Astrocyte (in vitro differentiated cells and primary cell): ENCODE measurements at places on chromosomes 11 and 22. TPM values are rescaled to one million over a fixed set of nuclear protein-coding genes. Genes with fewer than 3 reads are reported as not detected.

DNA sequence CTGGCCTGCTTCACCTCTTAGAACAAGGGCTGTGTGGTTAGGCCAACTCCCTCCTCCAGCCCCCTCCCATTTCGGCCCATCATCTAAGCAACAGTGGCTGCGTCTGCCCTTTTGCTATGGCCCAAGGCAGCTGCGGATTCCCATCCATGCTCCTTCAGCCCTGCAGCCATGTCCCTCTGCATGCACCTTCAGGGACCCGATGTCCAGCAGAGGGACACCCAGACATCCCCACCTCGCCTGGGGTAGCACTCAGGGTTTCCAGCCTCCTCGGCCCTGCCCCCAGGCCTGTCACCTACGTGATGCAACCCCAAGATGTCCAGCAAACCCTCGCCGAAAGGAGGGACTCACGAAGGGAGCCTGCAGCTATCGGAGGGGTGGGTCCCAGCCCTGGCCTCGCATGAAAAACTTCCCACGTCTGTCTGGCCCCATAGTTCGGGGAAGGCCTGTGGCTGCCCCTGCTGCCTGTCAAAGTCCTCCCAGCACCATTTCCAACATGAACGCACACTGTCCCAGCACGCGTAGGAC, 194.4 kb downstream of the CTTN start:
- H3K4me1 ChIP-seq: no peaks in the 10 kb centered on the region
- DNase-seq: no peak
- H3K27ac ChIP-seq: no peak overlapping the region

DNA sequence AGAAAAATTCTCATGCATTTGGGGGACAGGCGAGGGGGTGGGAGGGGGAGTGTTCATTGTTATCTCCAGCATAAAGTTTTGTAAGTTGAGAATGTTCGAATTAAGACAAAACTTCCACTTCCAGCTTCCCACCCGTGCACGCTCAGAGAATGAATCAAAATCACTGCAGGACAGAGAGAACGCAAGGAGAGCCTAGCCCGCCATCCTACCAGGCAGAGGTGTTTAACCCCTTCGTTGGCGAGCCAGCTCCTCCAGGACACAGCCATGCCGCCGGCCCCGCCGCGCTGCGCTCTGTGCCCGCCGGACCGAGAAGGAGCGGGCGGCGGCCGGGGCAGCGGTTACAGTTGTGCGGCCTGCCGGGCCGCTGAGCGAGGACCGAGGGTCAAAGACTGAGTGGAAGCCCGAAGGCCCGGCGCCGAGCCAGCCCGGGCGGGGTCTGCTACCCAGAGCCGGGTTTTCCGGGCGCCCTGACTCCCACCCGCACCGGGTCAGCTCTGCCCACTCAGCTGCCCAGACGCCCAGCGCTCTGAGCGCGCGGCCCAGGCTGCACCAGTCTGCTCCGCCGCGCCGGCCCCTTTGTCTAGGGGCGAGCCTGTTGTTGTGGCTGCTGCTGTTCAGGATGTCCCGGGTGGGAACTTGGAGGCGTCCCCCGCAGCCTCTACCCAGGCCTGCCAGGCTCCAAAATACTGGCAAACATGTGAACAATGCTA, at the start of gene NOX4:
Gene NOX4, minus strand, starts transcription at position 395 of the 710 bp plus-strand sequence. Its CDS starts 129 bp downstream, at position 266.
- no peaks in the 10 kb centered on the region for H3K36me3 ChIP-seq
- H3K4me1 ChIP-seq: peaks cover 25% of the 10 kb centered on the region
- no peaks in the 10 kb centered on the region for H3K27me3 ChIP-seq
- H3K4me3 ChIP-seq: peak within 1 kb of the TSS; percentile 75
- DNase-seq: peak; percentile 70

DNA sequence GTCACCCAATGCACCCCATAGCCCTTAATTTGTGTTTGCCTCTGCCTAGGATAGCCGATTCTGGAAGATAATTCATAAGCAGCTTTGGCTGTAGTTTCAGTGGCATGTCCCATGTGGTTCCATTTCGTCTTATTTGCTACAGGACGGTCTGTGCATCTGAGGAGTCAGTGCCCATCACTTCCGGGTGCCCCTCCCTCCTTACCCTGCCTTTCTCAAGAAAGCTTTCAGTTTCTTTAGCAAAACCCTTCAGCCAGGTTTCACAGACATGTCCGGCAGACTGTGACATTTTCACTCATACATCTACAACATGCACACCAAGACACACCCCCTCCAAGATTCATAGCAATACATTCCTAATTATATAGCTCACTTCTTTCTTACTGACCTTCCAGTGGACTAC, 14.3 kb downstream of the TP53AIP1 start:
- H3K36me3 ChIP-seq: no peaks in the 10 kb centered on the region
- no peak overlapping the region for H3K27ac ChIP-seq
- no peak for DNase-seq
- peaks cover 18% of the 10 kb centered on the region for H3K27me3 ChIP-seq
- H3K4me1 ChIP-seq: no peaks in the 10 kb centered on the region
- H3K4me3 ChIP-seq: no peak overlapping the region

DNA sequence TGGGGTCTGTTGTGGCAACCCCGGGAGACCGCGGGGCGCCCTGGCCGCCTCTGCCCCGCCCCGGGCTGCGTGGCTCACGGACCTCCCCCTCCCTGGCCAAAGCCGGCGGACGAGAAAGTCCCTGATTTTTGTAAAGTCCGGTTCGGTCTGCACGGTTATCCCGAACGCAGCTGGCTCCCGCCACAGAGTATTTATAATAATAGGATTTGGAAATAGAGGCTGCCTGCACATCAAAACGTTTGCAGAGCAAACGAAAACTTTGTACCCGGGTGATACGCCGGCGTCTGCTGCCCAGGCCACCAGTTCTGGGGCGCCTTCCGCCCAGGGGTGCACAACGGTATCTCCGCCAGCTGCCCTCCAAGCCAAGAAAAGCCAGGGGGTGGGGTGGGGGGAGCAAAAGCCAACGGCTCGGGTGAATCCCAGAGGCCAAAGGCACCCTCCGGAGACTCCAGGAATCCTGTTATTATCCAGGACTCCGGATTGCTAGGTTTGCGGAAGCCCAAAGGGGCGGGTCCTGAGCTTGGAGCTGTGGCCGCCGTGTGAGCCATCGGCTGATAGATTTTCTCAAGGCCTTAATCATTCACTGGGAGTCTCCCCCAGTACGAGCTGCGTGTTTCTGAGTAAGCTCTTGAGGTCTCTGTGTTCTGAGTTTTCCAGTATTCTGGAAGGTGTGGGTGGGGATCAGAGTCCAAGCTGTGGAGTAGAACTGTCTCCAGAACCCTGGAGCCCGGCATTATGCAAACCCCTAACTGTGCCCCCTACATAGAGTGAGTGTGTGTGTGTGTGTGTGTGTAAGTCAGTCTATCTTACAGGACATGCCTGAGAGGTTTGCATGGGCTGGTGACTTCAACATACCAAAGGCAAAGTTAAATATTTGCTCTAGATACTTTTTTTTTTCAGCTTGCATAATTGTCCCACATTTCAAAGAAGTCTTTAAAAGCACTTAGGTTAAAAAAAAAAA, 673 bp upstream of the SHANK2 start:
- peaks cover 12% of the 10 kb centered on the region for H3K4me1 ChIP-seq
- peak; percentile 46 for DNase-seq
- H3K27me3 ChIP-seq: peaks cover 43% of the 10 kb centered on the region
- H3K36me3 ChIP-seq: no peaks in the 10 kb centered on the region
- H3K4me3 ChIP-seq: peak overlapping the region; percentile 41

DNA sequence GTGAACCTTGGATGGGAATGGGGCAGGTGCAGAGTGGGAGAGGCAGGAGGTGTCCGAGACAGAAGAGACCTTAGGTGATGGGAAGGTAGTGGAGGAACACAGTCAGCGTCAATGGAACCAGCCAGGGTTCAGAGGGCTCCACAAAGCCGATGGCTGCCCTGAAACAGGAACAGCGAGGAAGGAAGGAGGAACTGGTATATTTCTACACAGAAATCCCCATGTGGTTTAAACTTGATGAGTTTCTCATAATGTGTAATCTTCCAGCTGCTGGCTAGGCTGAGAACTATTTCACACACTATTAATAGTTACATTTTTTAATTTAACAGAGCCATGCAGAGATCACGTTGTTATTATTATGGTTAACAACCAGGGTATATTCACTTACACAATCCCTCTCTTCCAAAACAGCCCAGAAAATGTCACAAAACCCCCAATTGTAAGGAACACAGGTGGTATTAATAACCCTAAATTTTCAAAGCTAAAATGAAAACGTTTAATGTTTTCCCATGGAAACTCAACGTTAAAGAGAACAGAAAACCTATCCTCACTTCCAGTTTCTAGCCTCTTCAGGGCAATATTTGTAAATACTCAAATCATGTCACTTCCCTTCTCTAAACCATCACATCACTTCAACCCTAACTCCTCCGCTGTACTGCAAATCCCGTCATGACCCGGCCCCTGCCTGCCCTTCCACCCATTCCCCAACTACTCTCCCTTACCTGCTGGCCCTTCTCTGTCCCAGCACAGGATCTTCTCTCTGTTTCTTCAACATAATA, 74.5 kb upstream of the ARFGAP3 start:
- no peaks in the 10 kb centered on the region for H3K27me3 ChIP-seq
- H3K36me3 ChIP-seq: no peaks in the 10 kb centered on the region
- H3K27ac ChIP-seq: peak overlapping the region; percentile 98
- no peak for DNase-seq

DNA sequence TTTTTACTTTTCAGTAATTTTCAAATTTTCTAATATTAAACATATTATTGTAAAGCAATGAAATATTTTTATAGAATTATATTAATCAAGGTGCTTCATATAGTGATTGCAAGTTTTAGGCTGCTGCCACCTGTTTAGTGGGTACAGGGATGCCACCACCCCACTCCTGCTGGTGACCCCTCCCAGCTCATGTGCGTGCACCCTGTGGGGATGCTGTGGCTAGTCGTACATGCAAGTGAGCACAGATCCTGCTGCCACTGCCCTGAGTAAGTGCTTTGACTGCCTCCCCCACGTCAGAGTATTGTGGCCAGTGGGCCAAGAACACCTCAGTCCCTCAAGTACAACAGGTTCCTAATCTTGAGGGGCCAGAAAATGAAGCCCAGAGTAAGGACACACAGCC, 320.1 kb upstream of the DDI1 start:
- H3K4me3 ChIP-seq: no peak overlapping the region
- no peak overlapping the region for H3K27ac ChIP-seq

GRCh38 chr11:129143335-129143734, 48.8 kb downstream of the ARHGAP32 start:
- H3K4me1 ChIP-seq: peaks cover 34% of the 10 kb centered on the region
- H3K36me3 ChIP-seq: no peaks in the 10 kb centered on the region
- H3K4me3 ChIP-seq: peak overlapping the region; percentile 0
- peak overlapping the region; percentile 99 for H3K27ac ChIP-seq
- DNase-seq: peak; percentile 100
- H3K27me3 ChIP-seq: no peaks in the 10 kb centered on the region

DNA sequence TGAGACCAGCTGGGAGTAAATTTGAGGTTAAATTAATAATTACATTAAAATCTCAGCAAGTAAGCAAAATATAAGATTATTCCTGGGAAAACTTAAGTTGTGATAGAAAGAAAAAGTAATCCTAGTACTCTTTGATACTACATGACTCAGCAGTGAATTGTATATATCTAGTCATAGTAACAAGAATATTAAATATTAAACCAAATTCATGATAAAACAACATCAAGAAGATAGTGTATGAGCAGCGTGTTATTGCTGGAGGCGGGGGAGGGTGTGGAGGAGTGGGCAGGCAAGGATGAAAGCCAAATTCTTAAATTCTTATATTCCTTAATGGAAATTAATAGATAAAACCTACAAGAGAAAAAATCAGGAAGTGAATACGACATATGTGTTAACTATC, 95.2 kb downstream of the WT1 start:
- H3K27ac ChIP-seq: no peak overlapping the region
- H3K4me3 ChIP-seq: no peak overlapping the region
- H3K4me1 ChIP-seq: no peaks in the 10 kb centered on the region
- H3K36me3 ChIP-seq: no peaks in the 10 kb centered on the region
- no peak for DNase-seq

DNA sequence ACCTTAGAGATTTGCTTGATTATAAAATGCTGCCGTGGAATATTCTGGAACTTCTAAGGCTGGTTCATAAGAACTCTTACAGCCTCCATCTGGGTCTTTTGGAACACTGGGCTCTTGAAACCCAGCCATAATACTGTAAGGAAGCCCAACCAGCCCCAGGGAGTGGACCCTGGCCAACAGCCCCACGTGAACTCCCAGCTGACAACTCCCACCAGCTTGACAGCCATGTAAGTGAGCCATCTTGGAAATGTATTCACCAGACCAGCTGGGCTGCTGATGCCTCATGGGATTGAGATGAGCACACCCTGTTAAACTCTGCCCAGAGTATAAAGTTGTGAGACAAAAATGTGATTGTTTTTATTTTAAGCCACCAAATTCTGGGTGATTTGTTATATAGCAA, 378.7 kb upstream of the RAG2 start:
- no peaks in the 10 kb centered on the region for H3K36me3 ChIP-seq
- H3K27me3 ChIP-seq: no peaks in the 10 kb centered on the region
- no peak for DNase-seq
- H3K4me1 ChIP-seq: no peaks in the 10 kb centered on the region
- H3K27ac ChIP-seq: no peak overlapping the region

DNA sequence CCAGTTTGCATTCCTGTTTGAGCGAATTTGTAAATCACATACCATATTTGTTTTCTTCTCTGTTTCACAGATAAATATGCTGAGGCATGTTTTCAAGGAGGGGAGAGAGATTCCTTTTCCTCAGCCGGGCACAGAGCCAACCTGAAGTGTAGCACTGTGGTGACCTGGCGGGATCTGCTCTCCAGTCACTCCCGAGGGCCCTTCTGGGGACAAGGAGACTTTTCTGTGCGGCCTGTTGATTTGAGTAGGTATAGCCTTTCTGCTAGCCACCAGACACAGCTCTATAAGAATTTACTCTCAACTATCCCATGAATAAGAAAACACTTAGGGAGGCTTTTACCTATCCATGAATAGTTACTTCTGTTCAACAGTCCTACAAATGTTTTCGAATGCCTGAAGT, 63.5 kb upstream of the FDX1 start:
- H3K4me3 ChIP-seq: no peak overlapping the region
- peaks cover 4% of the 10 kb centered on the region for H3K4me1 ChIP-seq

MS4A15 gene
- not detected in 2 replicates for total RNA-seq
